ENCODE measurements at places on chromosomes 7 and 10.

DNA sequence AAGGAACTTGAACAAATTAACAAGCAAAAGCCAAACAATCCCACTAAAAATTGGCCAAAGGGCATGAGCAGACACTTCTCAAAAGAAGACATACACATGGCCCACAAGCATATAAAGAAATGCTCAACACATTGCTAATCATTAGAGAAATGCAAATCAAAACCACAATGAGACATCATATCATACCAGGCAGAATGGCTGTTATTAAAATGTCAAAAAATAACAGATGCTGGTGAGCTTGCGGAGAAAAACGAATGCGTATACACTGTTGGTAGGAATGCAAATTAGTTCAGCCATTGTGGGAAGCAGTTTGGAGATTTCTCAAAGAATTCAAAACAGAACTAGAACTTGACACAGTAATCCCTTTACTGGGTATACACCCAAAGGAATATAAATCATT, 311.7 kb upstream of the HPS1 start:
- no peak for DNase-seq

GRCh38 chr10:8628351-8628750, 573.9 kb downstream of the GATA3 start:
- DNase-seq = no peak

- no peak for DNase-seq
Observed at GRCh38 chr7:107939573-107940489, 48.8 kb downstream of the DLD start.

GRCh38 chr10:69009360-69009759, 20.8 kb downstream of the KIFBP start:
- DNase-seq = no peak

DNA sequence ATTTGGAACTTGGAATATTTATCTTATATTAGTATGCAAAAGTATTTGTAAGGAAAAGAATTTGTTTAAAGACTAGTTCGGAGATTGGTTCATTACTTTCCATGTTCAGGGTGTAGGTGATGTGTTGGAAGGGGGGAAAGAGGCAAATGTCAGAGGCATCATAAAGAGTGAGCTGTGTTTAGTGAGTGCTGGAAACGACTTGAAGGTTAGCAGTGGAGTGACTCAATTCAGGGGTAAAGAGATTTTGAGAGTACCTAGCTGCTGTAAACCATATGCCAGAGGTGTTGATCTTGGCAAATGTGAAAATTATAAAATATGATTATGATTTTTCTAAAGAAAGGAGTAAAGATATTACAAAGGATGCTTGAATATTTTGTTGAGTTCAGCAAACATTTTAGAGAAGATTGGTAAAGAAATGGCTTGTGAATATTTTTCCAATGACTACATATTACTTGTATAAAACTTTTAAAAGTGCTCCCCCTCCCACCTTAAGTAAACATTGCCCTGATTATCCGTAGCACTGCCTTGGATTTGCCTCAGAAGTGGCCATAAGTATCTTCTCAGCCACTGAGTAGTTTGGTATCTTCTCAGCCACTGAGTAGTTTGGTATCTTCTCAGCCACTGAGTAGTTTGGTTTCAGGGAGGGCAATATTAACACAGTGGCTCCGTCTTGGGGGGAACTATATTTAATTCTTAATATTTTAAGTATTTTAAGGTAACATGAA, 51.5 kb downstream of the ZNRF2 start:
- no peak for DNase-seq

DNA sequence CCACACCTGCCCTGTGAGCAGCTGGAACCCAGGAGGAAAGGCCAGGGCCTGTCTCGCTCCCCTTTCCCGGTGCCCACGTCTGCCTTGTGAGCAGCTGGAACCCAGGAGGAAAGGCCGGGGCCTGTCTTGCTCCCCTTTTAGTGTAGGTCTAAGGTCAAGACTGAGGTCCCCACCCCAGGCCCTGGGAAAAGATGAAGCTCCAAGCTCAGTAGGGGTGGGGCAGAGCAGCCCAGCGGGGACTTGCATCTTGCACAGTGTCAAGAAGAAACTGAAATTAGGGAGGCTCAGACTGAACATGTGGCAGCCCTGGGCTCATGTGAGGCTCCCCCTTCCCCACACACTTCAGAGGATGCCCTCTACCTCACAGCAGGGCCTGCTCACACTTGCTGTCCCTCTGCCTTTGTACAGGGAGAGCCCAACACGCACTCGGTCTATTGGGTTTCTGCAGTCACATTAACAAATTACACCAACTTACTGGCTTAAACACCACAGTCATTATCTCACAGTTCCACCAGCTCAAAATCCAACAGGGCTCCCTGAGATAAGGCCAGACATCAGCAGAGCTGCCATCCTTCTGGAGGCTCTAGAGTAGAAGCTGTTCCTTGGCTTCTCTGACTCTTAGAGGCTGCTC, 12.4 kb downstream of the POLL start:
- DNase-seq = no peak

Measured in stimulated activated CD8-positive, alpha-beta memory T cell treated with anti-CD3 and anti-CD28 coated beads, Interleukin-12 subunit alpha, Interleukin-12 subunit beta, amount 100 ng/mL, for 4 hours (primary cell).